ENCODE measurements at places on chromosomes 12 and 14. TPM values are rescaled to one million over a fixed set of nuclear protein-coding genes. Genes with fewer than 3 reads are reported as not detected.

Gene A2M
- 1.2 TPM for total RNA-seq

Gene FAM216A
- 22.4 TPM for total RNA-seq

Gene KCNA1
- total RNA-seq, result 1.8 TPM

Gene TSPAN19
- under 0.01 TPM for total RNA-seq

Gene CABP1
- total RNA-seq, result 0.37 TPM
